ENCODE measurements at places on chromosomes 6 and 20.

DNA sequence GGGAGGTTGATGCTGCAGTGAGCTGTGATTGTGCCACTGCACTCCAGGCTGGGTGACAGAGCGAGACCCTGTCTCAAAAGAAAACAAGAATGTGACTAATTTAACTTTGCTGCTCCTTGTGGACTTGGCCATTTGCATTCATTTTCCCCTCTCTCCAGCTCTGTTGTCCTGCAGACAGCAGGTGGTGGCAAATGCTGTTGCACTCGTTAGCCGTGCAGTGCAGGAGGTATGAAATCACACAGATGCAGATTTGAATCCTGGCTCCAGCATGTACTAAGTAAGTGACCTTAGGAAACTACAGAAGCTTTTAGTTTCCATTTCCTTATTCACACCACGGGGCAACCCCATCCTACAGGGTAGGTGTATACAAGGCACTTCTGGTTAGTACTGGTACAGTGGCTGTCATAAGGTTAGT lies 9.6 kb upstream of the BEND3 start:
- no peak overlapping the region for H3K27ac ChIP-seq
- peaks cover 5% of the 10 kb centered on the region for H3K4me1 ChIP-seq
- no peaks in the 10 kb centered on the region for H3K27me3 ChIP-seq
- no peak overlapping the region for H3K4me3 ChIP-seq
- no peaks in the 10 kb centered on the region for H3K36me3 ChIP-seq
- no peak for DNase-seq

GRCh38 chr6:143885116-143885515 lies 20.8 kb downstream of the ZC2HC1B start:
- peaks cover 6% of the 10 kb centered on the region for H3K36me3 ChIP-seq
- no peaks in the 10 kb centered on the region for H3K27me3 ChIP-seq
- H3K4me1 ChIP-seq: peaks cover 3% of the 10 kb centered on the region
- DNase-seq: no peak
- no peak overlapping the region for H3K27ac ChIP-seq

GRCh38 chr6:134060491-134061106 lies 8.2 kb upstream of the SLC2A12 start:
- H3K36me3 ChIP-seq: no peaks in the 10 kb centered on the region
- peak overlapping the region; percentile 86 for H3K27ac ChIP-seq
- no peaks in the 10 kb centered on the region for H3K27me3 ChIP-seq
- H3K4me1 ChIP-seq: peaks cover 55% of the 10 kb centered on the region
- H3K4me3 ChIP-seq: no peak overlapping the region
- no peak for DNase-seq

DNA sequence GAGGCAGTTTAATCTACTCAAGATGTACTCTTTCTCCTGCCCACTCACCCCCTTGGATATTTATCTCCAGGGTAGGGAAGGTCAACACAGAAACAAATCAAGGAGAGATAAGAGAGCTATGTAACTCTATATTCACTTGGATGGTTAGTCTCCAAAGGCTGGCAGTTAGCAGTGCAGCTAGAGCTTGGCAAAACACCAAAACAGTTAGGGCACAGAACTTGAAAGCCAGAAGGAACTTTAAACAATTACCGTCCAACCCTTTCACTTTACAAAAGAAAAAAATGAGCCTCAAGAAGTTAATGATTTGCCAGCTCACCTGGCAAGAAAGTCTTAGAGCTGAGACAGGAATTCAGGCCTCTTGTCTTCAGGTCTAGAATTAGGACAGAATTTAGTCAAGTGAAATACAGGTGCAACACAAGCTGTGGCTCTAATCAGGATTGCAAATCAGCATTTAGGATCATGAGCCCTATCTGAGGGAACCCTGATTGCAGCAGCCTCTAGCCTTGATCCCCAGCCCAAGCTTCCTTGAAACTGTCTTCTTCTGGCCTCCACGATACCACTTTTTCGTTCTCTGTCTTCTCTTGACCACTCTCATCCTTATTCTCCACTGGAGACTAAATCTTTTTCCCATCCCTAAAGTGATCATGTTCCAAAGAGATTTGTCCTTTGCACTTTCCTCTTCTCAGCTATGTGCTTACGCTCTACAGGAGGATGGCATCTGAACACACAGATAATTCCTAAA lies 14.9 kb downstream of the NEDD9 start:
- no peaks in the 10 kb centered on the region for H3K27me3 ChIP-seq
- H3K4me3 ChIP-seq: no peak overlapping the region
- H3K4me1 ChIP-seq: peaks cover 92% of the 10 kb centered on the region
- H3K36me3 ChIP-seq: peaks cover 7% of the 10 kb centered on the region
- no peak for DNase-seq
- peak overlapping the region; percentile 5 for H3K27ac ChIP-seq

DNA sequence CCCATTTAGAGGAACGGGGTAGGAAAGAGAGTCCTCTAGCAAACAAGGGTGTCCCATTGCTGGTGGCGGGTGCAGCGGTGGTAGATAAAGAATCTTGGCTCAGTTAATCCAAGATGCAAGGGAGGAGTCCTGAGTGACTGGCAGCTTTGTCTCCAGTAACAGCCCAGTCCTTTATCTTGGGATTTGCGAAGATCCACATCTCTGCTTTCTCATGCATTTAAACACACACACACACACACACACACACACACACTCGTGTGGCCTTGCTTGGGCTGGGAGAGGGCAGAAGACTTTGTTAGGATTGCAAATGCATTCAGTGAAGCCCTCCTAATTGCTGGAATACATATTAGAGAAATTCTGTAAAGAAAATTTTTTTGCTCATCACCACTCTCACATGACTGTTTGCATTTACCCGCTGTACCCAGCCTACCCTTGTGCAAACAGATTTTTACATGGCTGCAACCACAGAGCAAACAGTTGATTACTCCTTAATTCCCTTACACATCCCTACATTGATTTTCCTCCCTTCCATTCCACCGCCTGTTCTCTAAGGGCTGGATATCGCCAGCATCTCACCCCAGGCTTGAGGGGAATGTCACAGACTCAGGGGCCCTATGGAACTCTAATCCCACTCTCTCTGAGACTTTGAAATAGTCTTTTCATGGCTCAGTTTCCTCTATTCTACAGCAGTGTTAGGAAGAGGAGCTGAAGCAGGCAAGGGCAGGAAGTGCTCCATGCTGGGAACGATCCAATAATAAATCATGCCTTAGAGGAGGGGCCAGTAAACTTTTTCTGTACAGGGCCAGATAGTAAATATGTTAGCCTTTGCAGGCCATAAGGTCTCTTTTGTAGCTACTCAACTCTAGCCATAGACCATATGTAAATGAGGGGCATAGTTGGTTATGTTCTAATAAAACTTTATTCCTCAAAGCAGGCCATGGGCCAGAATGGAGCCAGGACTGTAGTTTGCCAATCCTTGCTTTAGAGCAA lies 3.5 kb downstream of the C6orf132 start:
- peak overlapping the region; percentile 94 for H3K27ac ChIP-seq
- H3K27me3 ChIP-seq: peaks cover 2% of the 10 kb centered on the region
- H3K4me1 ChIP-seq: peaks cover 50% of the 10 kb centered on the region
- no peaks in the 10 kb centered on the region for H3K36me3 ChIP-seq

DNA sequence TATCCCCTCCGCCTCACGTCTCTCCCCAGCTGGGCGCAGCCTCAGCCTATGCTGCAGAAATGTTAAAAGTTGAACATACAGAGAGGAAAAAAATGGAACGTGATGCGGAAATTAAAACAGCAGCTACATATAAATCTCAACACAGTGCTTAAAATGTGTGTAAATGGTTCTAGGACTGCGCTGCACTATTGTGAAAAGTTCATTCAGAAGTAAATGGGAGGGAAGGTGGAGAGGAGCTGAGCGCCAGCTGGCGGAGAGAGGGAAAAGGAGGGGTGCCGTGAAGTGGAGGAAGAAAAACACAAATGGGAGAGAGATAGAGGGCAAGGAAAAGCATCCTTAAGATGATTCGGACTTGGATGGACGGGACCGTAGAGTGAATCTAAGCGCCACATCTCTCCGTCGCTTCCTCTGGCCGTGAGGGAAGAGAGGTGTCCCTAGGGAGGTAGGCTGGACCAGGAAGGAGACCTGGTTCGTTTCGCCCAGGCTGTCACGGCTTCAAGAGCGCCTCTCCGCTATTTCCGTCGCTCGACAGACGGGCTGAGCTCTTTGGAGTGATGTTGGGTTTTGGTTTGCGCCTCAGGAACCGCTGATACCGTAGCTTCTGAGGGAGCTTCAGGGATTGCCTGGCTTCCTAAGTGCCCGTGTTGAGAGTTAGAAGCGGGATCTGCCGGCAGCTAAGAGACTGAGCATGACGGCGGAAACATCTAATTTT lies 113.7 kb downstream of the TRIM27 start:
- peaks cover 95% of the 10 kb centered on the region for H3K27me3 ChIP-seq
- H3K36me3 ChIP-seq: peaks cover 2% of the 10 kb centered on the region
- H3K27ac ChIP-seq: no peak overlapping the region
- H3K4me3 ChIP-seq: peak overlapping the region; percentile 52
- H3K4me1 ChIP-seq: peaks cover 14% of the 10 kb centered on the region

DNA sequence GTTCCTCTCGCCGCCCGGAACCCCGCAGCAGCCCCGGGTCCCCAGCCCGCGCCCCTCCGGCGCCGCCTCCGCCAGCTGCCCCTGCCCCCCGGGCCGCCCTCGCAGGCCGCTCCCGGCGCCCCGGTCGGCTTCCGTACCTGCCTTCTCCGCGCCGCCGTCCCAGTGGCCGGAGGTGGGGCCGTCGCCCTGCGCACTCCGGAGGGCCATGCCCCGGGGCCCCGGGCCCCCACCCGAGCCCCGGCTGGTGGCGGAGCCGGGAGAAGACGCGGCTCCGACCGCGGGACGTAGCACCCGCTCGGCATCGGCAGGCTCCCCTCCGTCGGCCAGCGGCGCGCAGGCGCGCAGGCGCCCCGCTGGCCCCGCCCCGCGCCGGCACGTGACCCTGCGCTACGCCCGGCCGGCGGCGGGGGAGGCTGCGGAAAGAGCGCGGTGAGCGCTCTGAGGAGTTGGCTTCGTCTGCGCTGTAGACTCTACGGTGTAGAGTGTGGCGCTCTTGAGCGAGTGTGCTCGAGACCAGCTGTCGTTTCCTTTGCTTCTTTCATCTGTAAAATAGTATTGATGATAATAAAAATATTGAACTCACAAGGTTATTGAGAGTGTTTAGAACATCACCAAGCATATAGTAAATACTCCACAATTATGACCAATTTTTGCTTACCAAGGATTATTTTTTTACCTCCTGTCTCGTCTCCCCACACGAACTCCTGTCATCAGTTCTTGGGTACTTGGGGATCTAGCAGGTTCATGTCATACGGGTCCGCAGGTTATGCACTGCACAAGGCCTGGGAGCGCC lies at the start of gene TBC1D20:
TBC1D20 (minus strand) TSS at position 335 of the 793 bp plus-strand sequence; CDS start at position 207, 128 bp downstream.
- peak; percentile 87 for DNase-seq
- H3K4me1 ChIP-seq: peaks cover 34% of the 10 kb centered on the region
- H3K27me3 ChIP-seq: no peaks in the 10 kb centered on the region
- peaks cover 2% of the 10 kb centered on the region for H3K36me3 ChIP-seq

DNA sequence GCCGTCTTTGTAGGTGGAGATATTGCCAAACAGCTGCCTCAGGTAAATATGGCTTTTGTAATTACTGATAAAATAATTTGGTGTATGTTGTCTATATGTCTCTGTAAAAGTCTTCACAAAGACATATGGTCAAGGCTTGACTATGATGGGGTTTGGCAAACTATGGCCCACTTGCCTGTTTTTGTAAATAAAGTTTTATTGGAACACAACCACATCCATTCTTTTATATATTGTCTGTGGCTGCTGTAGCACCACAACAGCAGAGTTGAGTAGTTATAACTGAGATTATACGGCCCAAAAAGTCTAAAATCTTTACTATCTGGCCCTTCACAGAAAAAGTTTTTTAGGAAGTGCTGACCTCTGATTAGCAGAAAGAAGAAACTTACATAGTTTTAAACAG lies 133.6 kb downstream of the DNAH8 start:
- H3K27me3 ChIP-seq: peaks cover 13% of the 10 kb centered on the region
- DNase-seq: no peak
- no peak overlapping the region for H3K27ac ChIP-seq
- H3K4me1 ChIP-seq: no peaks in the 10 kb centered on the region

DNA sequence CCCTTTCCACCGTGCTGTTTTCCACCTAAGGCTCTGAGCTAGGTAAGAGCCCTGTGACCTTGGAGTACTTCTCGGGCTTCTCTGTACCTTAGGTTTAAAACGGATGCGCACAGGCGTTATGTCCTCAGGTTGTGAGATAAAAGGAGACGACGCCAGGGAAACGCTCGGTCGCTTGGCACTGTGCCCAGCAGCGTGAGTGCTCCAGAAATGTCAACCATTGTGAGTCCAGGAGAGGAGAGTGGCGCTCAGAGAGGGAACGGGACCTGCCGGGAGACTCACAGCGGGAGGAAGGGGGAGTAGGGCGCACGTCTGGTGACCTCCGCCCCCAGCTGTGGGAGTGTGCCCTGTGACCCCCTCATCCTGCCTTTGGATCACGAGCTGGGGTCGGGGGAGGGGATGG lies 33.8 kb upstream of the SCRT2 start:
- peaks cover 45% of the 10 kb centered on the region for H3K27me3 ChIP-seq
- H3K4me3 ChIP-seq: peak overlapping the region; percentile 81
- no peak overlapping the region for H3K27ac ChIP-seq
- peaks cover 11% of the 10 kb centered on the region for H3K4me1 ChIP-seq

GRCh38 chr6:56899311-56899710 lies 55.6 kb upstream of the BEND6 start:
- H3K27me3 ChIP-seq: no peaks in the 10 kb centered on the region
- H3K4me3 ChIP-seq: no peak overlapping the region

DNA sequence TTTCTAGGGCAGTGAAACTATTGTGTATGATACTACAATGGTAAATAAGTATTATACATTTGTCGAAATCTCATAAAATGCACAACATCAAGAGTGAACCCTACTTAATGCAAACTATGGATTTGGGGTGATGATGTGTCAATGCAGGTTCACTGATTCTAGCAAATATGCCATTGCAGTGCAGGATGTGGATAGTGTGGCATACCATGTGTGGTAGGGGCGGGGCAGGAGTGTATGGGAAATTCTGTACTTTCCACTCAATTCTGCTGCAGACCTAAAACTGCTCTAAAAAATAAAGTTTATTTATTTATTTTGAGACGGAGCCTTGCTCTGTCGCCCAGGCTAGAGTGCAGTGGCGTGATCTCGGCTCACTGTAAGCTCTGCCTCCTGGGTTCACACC lies 44.3 kb downstream of the ABHD12 start:
- H3K27ac ChIP-seq: no peak overlapping the region
- H3K4me3 ChIP-seq: no peak overlapping the region
- H3K27me3 ChIP-seq: no peaks in the 10 kb centered on the region
- H3K36me3 ChIP-seq: peaks cover 12% of the 10 kb centered on the region
- H3K4me1 ChIP-seq: no peaks in the 10 kb centered on the region
